ENCODE measurements at places on chromosomes 1 and 21.

DNA sequence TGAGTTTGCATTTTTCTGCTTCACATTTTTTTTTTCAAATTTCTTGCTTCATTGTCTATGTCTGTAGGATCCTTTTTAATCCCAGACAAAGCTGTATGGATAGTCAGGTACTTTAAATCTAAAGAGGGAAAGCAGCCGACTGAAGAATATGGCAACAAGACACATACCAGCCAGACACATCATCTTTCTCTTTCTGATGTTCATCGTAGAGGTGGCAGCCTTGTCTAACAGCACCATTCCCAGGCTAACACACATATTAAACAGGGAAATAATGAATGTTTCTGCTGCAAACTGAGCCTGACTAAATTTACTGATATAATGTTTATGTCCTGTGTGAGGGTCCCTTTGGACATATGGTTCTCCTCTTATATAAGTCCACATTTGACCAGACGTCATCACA, 3.7 kb upstream of the TEKT2 start:
- DNase-seq: no peak

DNA sequence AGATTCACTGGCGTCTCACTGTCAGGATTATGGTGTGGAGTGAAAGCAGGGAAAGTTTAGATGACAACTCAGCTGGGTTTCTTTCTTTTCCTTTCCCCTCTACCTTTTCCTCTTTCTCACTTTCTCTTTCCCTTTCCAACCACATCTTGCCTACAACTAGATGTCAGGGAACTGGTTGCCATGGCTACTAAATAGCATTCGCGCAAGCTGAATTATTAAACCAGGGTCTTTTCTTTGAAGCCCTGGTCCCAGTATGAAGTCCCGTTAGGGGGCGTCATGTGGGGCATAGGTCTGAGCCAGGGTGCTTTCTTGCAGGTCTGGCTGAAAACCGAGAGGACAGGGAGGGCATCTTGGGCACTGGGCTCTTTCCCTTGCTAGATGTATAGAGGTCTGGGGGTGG, 168.4 kb upstream of the CACNA1E start:
- DNase-seq: no peak

DNA sequence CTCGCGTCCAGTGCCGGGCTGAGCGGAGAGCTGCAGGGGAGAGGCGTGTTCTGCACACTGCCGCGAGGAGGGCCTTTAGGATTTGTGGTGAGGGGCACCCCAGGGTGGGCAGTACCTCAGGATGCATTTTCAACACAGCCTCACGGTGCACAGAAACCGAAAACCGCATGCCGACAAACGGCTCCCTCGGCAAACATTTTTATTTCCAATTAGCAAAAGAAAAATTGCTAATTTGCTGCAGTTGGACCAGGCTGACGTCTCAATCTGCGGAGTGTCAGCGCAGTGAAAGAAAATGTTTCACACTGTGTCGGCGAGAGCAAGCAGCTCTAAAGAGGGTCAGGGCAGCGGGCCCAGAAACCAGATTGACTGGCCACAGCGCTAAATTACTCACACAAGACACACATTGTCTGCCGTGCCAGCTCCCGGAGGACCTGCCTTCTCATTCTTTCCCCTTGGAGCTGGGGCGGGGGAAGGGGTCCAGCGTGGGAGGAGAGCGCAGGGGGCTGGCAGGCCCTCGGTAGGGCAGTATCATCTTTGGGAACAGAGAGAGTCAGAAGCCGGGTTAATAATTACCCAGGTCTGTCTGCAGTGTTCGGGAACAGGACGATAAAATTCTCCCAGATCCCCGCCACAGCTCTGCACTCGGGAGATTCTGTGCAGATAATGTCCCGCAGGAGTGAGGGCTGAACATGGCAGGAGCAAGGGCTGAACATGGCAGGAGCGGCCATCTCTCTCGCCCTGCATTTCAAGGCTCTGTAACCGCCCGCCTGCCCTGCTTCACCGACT, 150.2 kb downstream of the PRDM16 start:
- no peak for DNase-seq

DNA sequence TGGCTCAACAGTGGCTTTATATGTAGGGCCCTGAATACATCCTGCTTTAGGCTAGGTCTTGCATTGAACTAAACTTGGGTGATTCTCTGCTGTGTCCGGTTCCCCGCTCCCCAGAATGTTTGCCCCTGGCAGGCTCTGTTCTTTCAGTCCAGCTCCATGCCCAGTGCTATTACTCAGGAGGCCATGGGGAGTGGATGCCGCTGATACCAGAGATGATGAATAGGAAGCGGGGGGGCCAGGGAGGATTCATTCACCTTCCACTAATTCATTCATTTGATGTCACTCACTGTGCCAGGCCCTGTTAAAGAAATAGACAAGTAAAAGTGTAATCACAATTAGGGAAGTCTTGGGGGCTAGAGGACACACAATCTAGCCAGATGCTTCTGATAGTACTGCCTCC, 83.8 kb downstream of the TMEM53 start:
- DNase-seq: no peak

GRCh38 chr21:17527240-17527639, 14.4 kb downstream of the CXADR start:
- DNase-seq: no peak

- DNase-seq: no peak
These were observed 87.2 kb upstream of the RALGPS2 start for GRCh38 chr1:178637841-178638240.

GRCh38 chr1:159663552-159663951, 50.8 kb downstream of the CRP start:
- DNase-seq: no peak

- DNase-seq: peak; percentile 17
These were observed 282.1 kb upstream of the BRINP3 start for GRCh38 chr1:190759807-190760206.

GRCh38 chr1:187516874-187517273, 688.1 kb downstream of the PLA2G4A start:
- no peak for DNase-seq

DNA sequence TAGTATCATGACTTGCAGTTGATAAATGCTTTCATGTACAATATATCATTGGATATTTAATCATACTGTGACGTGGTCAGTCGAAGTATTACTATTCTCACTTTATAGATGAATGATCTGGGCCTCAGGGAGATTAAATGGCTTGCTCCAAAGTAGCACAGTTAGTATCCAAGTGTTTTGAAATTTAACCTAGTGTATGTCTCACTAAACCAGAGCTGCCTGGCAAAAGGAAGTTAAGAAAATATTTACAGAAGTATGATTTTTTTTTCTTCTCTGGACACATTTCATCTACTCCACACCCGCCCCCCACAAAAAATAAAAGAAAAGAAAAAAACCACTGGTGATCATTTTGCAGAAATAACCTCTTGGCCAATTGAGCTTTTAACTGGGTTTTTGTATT, 71.9 kb upstream of the CXADR start:
- DNase-seq: no peak

DNA sequence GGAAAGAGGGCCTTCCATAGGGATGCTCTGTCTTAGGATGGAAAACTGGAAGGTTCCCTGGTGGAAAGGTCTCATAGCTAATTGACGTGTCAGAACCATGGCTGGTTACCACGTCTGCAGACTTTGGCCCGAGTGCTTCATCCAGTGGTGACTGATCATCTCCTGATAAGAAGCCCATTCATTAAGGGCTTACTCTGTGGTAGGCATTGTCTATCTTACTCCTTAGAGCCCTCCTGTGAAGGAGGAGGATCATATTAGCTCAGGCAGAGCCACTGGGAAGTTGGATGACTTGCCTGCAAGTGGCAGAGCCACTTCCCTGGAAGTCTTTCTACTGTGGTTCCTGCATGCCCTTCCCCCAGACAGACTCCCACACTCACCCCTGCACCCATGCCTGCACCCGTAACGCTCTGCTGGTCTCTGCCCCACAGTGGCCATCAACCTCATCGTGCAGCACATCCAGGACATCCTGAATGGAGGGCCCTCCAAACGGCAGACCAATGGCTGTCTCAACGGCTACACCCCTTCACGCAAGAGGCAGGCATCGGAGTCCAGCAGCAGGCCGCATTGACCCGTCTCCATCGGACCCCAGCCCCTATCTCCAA, 79.9 kb downstream of the UCK2 start:
- DNase-seq: no peak

DNA sequence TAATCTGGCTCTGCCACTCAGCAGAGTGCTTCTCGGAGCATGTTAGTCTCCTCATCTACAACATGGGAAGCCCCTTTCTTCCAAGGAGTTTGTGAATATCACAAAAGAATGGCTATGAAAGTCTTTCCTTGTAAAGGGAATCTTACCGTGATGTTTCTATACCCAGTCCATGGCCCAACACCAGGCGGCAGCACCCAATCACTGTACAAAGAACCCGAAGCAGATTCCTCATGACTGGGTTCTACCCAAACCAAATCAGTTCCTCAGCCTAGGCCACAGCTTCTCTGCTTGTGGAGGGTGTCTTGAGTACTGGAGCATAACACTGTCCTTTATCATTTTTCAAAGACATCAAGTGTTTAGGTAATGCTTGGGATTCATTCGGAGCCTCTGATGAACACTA, 16.6 kb upstream of the SLFNL1 start:
- DNase-seq: no peak

DNA sequence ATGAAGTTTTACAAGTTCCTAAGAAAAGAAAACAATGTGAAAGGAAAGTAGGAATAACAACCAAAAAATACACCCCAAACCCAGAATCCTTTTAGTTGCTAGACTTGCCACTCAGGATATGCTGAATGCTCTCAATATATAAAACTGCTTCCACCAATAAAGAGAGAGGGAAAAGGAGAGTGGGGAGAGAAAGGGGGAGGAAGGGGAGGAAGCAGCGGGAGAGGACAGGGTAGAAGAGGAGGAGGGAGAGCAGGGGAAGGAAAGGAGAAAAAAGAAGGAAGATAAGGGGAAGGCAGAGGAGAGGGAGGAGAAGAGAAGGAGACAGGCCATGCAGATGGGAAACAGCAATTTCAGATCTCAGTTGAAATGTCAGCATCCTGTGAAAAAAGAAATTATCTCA, 198.4 kb downstream of the VAV3 start:
- DNase-seq: no peak

DNA sequence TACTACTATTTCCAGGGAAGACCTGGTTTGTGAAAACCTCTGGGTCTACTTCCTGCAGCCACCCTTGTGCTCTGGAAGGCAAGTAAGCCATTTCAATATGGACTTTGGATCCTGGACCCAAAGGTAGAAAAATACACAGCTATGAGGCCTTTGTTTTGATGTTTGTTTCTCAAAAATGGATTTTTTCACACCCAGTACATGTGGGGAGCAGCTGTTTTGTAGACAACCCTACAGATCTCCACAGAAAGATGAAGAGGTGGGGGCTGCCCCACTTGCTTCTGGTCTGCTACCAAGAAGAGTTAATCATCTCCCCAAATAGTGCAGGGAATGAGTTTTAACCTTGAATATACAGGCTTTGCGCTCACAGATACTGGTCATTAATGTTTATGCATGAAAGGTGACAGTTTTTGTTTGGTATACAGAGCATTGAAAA, 29.2 kb downstream of the ZNF281 start:
- DNase-seq: peak; percentile 50

DNA sequence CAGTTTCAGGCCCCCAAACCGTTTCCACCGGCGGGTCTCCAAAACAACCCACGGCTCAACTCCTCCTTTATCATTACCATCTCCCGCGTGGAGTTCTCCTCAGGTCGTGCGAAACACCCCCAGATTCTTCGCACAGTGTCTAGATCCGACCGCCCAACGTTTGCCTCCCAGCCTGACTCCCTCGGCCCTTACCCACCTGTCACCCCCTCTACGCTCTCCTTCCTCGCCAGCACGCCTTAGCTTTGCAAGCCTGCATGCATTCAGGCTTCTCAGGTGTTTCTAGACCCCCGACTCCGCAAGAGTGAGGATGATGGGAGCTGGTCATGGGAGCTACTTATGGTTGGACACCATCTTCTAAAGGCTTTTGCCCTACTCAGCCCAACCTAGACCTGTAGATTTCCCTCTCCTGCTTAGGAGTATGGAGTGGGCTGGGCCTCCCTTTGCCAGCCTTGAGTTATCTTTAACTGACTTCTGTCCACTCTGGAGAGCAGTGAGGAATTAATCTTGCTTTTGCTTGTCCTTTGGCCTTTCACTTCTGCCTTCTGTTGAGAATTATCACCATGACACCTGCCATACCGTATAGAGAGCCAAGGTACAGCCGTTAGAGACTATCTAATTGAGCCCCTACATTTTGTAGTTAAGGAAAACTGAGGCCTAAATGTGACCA, 865 bp downstream of the ATP5IF1 start:
- DNase-seq: no peak

DNA sequence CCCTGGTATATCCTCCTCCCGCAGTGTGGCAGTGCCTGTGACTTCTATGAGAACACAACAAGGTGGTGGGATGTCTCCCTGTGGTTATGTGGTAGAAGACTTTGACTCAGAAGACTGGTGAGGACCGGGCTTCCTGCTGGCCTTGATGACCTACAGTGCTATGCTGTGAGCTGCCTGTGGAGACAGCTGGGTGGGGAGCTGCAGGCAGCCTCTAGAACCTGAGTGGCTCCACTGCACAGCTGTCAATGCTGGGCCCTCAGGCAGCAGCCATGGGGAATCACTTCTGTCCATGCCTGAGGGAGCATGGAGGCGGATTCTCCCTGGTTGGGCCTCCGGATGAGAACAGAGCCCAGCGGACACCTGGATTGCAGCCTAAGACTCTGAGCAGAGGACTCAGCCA, 14.9 kb downstream of the SLC1A7 start:
- DNase-seq: no peak

DNA sequence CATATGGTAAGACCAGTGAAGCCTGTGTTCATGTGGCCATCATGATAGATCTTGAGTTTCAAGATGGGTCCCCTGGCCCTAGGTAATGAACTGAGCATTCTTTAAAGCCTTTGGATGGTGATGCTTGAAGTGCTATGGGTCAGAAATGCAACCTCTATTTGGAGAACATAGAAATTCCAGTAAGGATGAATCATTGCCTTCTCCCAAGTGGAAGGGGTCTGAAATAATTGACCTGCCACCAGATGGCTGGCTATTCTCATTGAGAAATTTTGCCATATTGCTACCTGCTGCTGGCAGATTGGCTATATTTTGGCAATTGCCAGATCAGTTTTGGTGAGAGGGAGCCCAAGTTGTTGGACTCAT, 739 bp upstream of the IFI6 start:
- no peak for DNase-seq

DNA sequence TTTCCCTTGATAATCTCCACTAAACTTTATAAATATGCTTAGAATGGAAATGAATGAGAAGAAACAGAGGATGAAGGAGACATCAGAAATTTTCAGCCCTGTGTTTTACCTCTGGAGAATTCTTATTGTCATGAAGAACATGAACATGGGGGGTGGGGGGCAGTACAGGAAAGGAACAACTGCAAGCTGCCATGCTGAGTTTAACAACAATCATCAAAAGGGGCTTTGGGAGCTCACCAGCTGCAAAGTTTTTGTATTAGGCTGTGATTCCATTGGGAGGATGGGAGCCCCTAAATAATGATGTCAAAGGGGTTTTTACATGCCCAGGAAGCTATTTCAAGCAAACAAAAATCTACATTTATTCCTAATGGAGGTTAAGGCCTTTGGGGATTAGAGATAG, 103.3 kb downstream of the AKT3 start:
- no peak for DNase-seq

GRCh38 chr1:160745551-160745950, 6.5 kb downstream of the SLAMF7 start:
- DNase-seq: no peak

GRCh38 chr1:247857069-247857984, at the start of gene TRIM58:
TRIM58 (plus strand) TSS chr1:247857187; CDS start chr1:247857247, 60 bp downstream.
- peak; percentile 56 for DNase-seq

- DNase-seq: no peak
These were observed 6.9 kb downstream of the CSRP1 start for GRCh38 chr1:201499795-201500669.

- no peak for DNase-seq
These were observed 129.7 kb downstream of the DUSP10 start for GRCh38 chr1:221612047-221612777.

GRCh38 chr21:30271611-30272010, 11.1 kb downstream of the KRTAP24-1 start:
- DNase-seq: no peak

Measured in GM13977 (cell line).